Stimulated activated CD8-positive, alpha-beta memory T cell treated with anti-CD3 and anti-CD28 coated beads, Interleukin-2, amount 100 ng/mL, for 1 hour (primary cell): ENCODE measurements at places on chromosomes 3 and 15.

GRCh38 chr3:124854009-124854408 is 33.2 kb downstream of the ITGB5 start:
- no peak for DNase-seq

GRCh38 chr3:188299068-188299467 is 145.1 kb downstream of the LPP start:
- no peak for DNase-seq

- no peak for DNase-seq
These were observed 410.6 kb downstream of the FOXP1 start for GRCh38 chr3:71172951-71173350.

DNA sequence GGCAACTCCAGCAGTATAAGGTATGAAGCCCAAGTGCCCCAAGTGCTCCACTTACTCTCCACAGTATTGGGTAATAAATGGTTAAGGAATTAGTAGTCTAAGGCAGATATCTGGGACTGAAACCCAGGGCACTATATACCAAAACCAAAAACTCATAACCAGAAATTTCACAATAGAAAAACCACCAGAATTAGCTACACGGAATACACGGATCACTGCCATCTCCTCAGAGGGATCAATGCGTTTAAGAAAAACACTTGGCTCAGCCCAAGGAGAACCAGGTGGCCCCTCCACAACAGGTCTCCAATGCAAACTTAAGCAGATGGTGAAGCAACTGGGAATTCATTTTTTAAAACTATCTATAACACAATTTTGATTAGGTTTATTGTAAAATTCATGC is 83.6 kb downstream of the FAIM start:
- no peak for DNase-seq

DNA sequence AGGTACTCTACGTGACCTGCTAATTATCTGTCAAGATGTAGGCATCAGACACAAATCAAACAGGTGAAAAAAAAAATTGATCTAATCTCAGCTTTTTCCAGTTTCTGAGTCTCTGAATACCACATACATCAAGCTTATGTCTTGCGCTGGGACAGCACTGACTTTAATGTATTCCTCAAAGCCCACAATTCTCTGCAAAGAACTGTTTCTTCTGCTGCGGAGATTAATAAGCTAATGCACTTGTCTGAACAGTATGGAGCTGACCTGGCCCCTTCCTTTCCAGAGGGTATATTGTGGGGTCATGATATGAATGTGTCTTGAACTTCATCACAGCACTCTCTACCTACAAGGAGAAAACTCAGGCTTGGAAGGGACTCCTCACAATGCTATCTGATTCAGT is 87.8 kb downstream of the FOXB1 start:
- no peak for DNase-seq

GRCh38 chr15:66898656-66899386 is 166.6 kb upstream of the SMAD3 start:
- no peak for DNase-seq

DNA sequence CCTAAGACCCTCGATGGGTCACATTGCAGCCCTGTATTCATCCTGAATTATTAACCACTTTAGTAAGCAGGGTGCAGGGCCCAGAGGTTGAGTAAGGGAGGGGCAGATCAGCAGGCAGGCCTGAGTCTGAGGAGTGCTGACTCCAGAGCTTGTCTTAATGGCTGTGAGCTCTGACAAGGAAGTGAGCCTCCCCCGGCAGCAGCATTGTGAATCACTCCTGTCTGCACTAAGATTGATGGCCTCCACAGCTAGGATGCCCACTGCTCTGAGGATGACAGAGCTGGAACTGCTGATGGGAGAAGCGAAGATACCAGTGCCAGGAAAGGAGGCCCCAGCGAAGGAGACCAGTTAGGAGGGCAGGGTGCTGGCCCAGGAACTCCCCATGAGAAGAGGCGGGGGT is 46.5 kb upstream of the CCDC174 start:
- no peak for DNase-seq

DNA sequence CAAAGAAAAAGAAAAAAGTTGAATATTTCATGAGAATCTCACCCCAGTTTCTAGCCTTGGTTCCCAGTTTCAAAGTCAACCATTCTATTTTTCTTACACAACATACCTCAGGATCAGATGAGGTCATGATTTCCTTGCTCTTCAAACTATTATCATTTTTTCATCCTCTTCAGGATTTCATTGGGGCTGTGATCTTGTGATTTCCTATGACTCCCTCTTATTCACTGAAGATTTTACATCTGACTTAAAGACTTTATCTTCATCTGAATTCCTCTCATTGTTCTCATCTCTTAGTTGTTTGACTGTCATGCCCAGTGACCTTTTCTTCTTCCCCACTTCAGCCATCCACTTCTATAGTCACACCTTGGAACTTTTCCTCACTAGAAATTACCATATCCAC is 3.1 kb upstream of the C3orf33 start:
- DNase-seq: no peak

DNA sequence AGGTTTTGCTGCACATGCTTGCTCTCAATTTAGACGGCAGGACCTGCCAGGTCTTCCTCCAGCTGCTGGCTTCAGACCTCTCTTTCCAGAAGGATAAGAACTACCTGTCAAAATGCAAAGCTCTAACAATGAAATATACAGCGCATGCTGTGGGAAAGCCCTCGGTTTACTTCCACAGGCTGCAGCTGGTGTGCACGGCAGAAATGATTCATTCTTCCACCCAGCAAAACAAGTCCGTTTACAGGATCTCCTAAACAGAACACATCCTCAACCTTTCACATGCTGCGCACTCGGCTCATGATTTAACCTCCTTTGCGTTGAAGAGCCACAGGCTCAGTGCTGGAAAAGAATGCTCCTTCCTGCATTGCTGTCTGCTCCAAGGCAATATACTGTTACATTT is 92.4 kb upstream of the WNT5A start:
- no peak for DNase-seq

DNA sequence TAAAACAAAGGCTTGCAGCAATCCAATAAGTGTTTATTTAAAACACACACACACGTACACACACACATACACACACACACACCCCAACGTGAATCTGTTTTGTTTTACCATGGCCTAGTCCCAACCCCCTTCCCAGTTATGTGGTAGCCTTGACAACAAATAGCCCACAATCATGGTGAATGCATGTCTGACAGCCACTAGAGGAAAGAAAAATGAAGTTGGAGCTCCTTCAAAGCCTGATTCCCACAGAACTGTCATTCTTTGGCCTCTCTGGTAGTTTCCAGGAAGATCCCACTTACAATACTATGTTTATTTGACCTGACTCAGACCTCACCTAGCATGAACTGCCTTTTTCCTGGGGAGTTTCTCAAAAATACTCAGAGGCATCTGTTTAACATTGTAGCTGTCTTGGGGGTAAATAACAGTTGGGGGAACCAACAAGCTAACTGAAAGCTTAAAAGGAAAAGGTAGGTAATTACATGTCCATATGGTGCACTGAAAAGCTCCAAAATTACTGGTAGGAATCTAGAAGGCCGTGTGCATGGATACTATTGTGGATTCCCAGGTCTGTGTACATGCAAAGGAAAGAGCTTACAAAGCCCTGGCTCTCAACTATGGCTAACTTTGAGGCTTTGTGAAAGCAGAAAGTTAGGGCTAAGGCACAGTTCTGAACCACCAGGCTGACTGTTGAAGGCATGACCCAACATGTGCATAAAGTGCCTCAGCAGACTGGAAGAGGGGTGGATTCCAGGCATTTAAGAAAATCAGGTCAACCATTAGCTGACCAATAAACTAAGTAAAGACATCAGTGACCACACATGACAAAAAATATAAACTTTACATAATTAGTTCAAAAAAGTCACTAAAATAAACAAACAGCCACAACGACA is 65.3 kb downstream of the FAIM start:
- no peak for DNase-seq

DNA sequence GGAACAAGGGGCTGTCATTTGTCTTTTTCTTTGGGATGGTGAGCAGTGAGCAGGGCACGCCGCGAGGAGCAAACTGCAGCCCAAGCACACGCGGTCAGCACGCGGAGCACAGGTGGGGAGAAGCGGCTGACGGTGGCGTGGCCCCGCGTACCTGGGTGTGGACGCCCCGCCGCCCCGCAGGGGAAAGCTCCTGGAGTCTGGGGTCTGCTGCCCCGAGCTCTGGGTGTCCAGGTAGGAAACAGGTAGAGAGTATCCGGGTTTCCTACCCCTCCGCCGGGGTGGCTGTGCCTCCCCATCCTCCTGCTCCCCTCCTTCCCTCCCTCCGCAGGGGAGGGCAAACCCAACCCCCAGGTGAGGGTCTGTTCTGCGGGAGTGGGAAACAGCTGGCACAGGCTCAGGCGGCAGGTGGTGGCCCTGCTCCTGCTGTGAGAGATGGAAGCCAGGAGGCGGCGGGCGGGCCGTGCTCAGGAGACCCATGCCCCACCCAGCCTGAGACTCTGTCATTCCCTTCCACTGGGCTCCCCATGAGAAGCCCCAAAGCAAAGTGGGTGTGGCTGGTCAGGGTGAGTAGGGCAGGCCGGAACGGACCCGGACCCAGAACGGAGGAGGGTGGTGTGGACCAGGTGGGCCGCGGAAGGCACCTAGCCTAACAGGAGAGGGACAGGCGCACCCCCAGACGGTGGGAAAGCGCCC is 56.9 kb upstream of the CGNL1 start:
- no peak for DNase-seq

- DNase-seq: no peak
These were observed 65.6 kb downstream of the SYNPR start for GRCh38 chr3:63343674-63344073.

- DNase-seq: no peak
These were observed 134.1 kb downstream of the LRRK1 start for GRCh38 chr15:101053261-101053660.

DNA sequence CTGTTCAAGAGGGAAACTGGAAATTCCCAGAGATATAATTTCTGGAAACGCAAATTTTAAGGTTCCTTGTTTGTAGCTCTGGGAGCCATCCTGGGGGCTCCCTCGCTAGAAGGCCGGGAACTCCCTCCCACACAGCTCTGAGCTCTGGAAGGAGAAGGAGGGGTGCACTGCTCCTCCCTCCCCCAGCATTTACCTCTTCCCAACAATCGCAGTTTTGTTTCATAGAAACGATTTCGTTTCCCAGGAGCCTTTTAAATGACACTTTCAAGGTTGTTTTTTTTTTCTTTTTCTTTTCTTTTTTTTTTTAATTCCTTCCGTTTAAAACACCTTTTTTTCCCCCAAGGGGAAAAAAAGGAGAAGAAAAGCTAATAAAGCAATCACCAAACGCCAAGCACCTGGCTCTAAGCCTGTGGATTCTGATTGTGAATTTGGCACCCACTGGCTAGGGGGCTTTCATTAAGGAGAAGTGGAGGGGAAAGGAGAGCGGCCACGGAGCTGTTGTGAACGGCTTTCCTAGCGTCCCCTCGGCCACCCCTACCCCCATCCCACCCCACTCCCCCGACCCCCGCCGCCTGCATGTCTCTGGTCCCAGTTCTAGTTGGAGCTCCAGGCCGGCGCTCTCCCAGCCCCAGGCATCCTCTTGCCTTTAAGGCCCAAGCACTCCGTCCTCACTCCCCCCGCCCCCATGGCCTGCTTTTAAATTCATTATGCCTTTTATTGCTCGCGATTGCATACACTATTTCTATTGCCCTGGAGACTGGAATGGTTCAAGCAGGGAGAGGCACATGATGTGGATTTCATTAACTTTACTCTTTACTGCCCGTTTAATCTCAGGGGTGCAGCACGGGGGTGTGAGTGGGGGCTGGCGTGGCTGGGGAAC is 13.6 kb upstream of the CCDC33 start:
- no peak for DNase-seq

GRCh38 chr3:192054881-192055280 is 593.9 kb downstream of the PYDC2 start:
- DNase-seq: no peak

DNA sequence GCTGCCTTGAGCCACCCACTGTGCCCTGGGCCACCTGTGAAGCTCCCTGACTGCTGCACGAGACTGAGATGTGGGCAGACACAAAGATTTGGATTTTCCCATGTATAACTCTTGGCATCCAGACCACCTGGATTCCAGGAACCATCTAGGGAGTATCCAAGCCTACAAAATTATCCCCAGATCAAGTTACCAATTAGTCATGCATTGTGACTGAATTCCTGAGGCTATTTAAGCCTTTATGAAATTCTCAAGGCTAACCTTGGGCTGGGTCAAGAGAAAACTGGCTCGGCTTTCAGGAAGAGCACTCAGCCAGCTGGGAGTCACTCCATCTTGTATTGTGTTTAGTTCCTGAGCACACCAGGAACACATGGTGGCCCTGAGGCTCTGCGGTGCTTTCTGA is 13.3 kb upstream of the ATP13A5 start:
- DNase-seq: no peak

- DNase-seq: no peak
These were observed 46.1 kb downstream of the SLC9C1 start for GRCh38 chr3:112247900-112248299.
